ENCODE measurements at places on chromosomes 6 and 20. TPM values are rescaled to one million over a fixed set of nuclear protein-coding genes. Genes with fewer than 3 reads are reported as not detected.

NFATC2 gene
- 83.3 TPM for total RNA-seq

- no peak overlapping the region for H3K4me3 ChIP-seq
- H3K36me3 ChIP-seq, result no peaks in the 10 kb centered on the region
- H3K4me1 ChIP-seq, result no peaks in the 10 kb centered on the region
- DNase-seq, result no peak
Observed at GRCh38 chr6:166598441-166599138, 12.1 kb upstream of the RAMACL start.

- H3K36me3 ChIP-seq, result no peaks in the 10 kb centered on the region
- DNase-seq, result peak; percentile 78
- H3K27ac ChIP-seq, result peak within 1 kb of the TSS; percentile 56
- peaks cover 23% of the 10 kb centered on the region for H3K4me1 ChIP-seq
Observed at GRCh38 chr20:45347936-45348778, at the start of gene SDC4. SDC4 (minus strand) TSS chr20:45348424; CDS start chr20:45348384, 40 bp downstream.

- H3K4me3 ChIP-seq, result no peak overlapping the region
- no peaks in the 10 kb centered on the region for H3K27me3 ChIP-seq
- H3K36me3 ChIP-seq, result no peaks in the 10 kb centered on the region
- no peak for DNase-seq
- no peaks in the 10 kb centered on the region for H3K4me1 ChIP-seq
Observed at GRCh38 chr6:116326181-116326671, 44.5 kb upstream of the DSE start.

GRCh38 chr6:57173056-57173885 is 1.1 kb downstream of the BAG2 start:
- no peak for DNase-seq
- H3K4me1 ChIP-seq, result peaks cover 23% of the 10 kb centered on the region
- H3K4me3 ChIP-seq, result peak overlapping the region; percentile 90
- H3K27me3 ChIP-seq, result no peaks in the 10 kb centered on the region
- peak overlapping the region; percentile 75 for H3K27ac ChIP-seq
- no peaks in the 10 kb centered on the region for H3K36me3 ChIP-seq

DNA sequence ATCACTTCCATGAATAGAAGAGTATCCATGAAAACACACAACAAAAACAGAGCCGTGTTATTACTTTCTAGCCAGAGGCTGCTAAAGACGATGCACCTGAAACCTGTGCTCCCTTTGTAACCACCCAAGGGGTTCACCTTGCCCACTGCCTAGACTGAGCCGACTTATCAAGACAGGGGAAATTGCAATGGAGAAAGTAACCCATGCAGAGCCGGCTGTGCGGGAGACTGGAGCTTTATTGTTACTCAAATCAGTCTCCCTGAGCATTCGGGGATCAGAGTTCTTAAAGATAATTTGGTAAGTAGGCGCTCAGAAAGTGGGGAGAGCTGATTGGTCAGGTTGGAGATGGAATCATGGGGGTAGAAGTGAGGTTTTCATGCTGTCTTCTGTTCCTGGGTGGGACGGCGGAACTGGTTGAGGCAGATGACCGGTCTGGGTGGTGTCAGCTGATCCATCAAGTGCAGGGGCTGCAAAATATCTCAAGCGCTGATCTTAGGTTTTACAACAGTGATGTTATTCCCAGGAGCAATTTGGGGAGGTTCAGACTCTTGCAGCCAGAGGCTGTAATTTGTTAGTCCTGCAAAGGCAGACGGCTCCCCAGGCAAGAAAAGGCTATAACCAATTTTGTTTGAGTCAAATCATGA is 366.6 kb downstream of the PREX1 start:
- no peaks in the 10 kb centered on the region for H3K36me3 ChIP-seq
- no peaks in the 10 kb centered on the region for H3K4me1 ChIP-seq
- peaks cover 12% of the 10 kb centered on the region for H3K27me3 ChIP-seq
- no peak overlapping the region for H3K27ac ChIP-seq
- DNase-seq, result no peak

DNA sequence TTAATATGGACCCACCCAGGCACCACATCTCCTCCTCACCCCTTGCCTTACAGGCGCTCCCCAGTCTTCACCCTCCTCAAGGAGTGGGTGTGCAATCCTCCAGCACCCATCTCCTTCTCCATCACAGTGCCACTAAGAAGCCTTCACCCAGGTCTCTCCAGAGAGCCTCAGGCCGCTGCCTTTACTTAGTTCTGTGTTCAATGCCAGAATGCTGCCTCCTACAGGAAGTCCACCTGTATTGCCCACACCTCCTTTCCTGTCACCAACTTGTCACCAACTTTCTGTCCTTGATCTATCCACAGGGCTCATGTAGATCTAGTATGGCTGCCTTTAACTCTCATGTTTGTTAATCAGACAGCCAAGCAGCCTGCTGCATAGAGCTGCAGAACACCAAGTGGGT is 586 bp upstream of the LST1 start:
- peaks cover 56% of the 10 kb centered on the region for H3K4me1 ChIP-seq
- peak overlapping the region; percentile 88 for H3K27ac ChIP-seq

ATP9A gene
- 1.4 TPM for total RNA-seq

GRCh38 chr6:87675004-87675681 is 26.9 kb downstream of the AKIRIN2 start:
- H3K4me3 ChIP-seq, result no peak overlapping the region
- no peaks in the 10 kb centered on the region for H3K27me3 ChIP-seq
- H3K4me1 ChIP-seq, result peaks cover 38% of the 10 kb centered on the region
- peaks cover 37% of the 10 kb centered on the region for H3K36me3 ChIP-seq

GRCh38 chr6:169808608-169808967 is 57.2 kb downstream of the ERMARD start:
- peaks cover 49% of the 10 kb centered on the region for H3K4me1 ChIP-seq
- no peak overlapping the region for H3K4me3 ChIP-seq
- no peak overlapping the region for H3K27ac ChIP-seq
- no peaks in the 10 kb centered on the region for H3K36me3 ChIP-seq
- peaks cover 48% of the 10 kb centered on the region for H3K27me3 ChIP-seq
- DNase-seq, result no peak

GRCh38 chr6:48713612-48714011 is 602.6 kb upstream of the PTCHD4 start:
- H3K4me1 ChIP-seq, result no peaks in the 10 kb centered on the region
- no peak for DNase-seq
- no peaks in the 10 kb centered on the region for H3K36me3 ChIP-seq
- H3K27me3 ChIP-seq, result no peaks in the 10 kb centered on the region
- no peak overlapping the region for H3K27ac ChIP-seq
- H3K4me3 ChIP-seq, result no peak overlapping the region

ARFGAP1 gene
- total RNA-seq, result 87.2 TPM

GRCh38 chr20:36467076-36467999 is 74.0 kb upstream of the MYL9 start:
- peak overlapping the region; percentile 64 for H3K27ac ChIP-seq
- peaks cover 61% of the 10 kb centered on the region for H3K4me1 ChIP-seq
- DNase-seq, result no peak
- peak overlapping the region; percentile 98 for H3K4me3 ChIP-seq
- no peaks in the 10 kb centered on the region for H3K27me3 ChIP-seq

LY6G5C gene
- 8.8 TPM for total RNA-seq

DNA sequence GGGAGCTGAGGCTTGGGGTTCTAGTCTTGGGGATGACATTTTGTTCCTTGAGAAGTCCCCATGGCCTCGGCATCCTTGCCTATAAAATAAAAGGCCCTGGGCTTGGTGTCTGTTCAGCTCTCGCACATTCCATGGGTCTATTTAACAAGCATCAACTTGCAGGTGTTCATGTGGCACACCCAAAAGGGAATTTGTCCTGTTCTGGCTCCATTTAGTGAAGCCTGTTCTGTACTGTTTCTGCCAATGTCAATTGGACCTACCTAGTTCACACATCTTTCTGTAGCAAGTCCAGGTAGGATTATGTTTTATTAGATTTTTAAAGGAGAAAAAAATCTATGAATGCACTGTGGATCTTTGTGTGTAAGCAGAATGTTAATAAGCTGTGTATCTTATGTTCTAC is 262.0 kb downstream of the HIVEP2 start:
- H3K4me3 ChIP-seq, result no peak overlapping the region
- no peak overlapping the region for H3K27ac ChIP-seq
- no peaks in the 10 kb centered on the region for H3K36me3 ChIP-seq
- DNase-seq, result no peak

LSM2 gene
- 94.6 TPM for total RNA-seq

GRCh38 chr6:5762561-5762968 is 244.2 kb downstream of the NRN1 start:
- no peaks in the 10 kb centered on the region for H3K36me3 ChIP-seq
- no peak overlapping the region for H3K4me3 ChIP-seq
- H3K4me1 ChIP-seq, result peaks cover 9% of the 10 kb centered on the region

DNA sequence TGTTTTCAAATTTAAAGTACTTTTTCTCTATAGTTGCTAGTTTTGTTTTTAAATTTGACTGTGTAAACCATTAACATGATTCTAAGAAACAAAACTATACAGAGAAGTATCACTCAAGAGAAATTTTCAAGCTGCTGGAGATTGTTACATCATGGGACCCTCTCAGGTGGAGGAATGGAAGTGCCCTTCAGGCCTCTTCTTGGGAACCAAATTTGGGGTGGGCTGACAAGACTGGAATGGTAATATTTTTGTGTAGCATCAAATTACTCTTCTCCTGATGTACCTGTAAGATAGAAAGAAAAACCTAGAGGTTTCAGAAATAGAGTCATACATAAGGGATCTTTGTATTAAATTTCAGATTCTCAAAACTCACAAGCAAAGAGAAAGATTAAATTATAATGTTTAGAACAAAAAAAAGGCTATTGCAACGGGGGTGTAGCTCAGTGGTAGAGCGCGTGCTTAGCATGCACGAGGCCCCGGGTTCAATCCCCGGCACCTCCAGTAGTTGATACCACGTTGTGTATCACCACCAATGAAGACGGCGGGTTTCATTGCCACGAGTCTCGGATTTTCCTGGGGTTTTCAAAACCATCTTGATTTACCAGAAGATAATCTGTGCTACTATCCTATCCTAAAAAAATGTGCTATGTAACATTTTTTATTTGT is 193.7 kb downstream of the GPX5 start:
- H3K36me3 ChIP-seq, result no peaks in the 10 kb centered on the region
- H3K4me1 ChIP-seq, result no peaks in the 10 kb centered on the region
- peaks cover 60% of the 10 kb centered on the region for H3K27me3 ChIP-seq
- no peak overlapping the region for H3K4me3 ChIP-seq

HEY2 gene
- total RNA-seq, result 0.10 TPM

SESN1 gene
- 9.6 TPM for total RNA-seq

DNA sequence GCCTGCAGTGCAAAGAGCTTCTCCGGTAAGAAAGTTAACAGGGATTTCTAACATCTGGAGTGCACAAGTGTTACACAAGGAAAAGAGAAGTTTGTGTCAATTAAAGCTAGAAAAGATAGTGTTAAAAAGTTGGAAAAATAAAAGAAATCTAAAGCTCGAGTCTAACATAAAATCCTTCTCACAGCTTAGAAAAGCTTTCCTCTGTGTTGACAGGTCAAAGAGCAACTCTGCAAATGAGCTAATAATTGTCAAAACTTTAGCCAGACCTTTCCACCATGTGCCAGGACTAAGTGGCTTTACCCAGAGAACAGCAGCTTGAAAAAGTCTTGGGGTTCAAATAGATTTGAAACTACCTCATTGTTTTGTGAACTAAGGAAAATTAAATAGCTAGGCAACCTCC is 14.8 kb downstream of the PTPRK start:
- no peak overlapping the region for H3K27ac ChIP-seq
- H3K27me3 ChIP-seq, result peaks cover 2% of the 10 kb centered on the region
- DNase-seq, result no peak

TTK gene
- 16.4 TPM for total RNA-seq

- H3K36me3 ChIP-seq, result peaks cover 4% of the 10 kb centered on the region
- H3K27me3 ChIP-seq, result no peaks in the 10 kb centered on the region
- H3K4me1 ChIP-seq, result peaks cover 22% of the 10 kb centered on the region
- no peak overlapping the region for H3K4me3 ChIP-seq
- DNase-seq, result no peak
Observed at GRCh38 chr6:136696238-136696637, 96.0 kb downstream of the MAP3K5 start.

DNA sequence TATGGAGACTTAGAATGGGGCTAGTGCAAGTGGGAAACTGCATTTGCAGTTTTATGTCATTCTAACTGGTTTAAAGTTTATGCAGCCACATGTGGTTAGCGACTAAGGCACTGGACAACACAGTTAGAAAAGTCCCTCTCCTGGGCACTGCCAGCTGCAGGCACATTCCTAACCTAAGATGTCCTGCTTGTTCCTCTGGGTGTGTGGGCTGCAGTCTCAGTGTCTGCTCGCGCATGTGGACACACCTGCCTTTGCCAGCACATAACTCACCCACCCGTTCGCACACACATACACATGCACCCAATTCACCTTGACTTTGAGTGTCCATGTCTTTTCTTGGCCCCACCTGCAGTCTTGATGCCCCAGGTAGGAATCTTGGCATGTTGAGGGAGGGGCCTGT is 18.5 kb upstream of the SLC22A2 start:
- DNase-seq, result no peak
- H3K36me3 ChIP-seq, result no peaks in the 10 kb centered on the region

GRCh38 chr6:35730745-35731413 is 6.0 kb upstream of the ARMC12 start:
- DNase-seq, result no peak
- H3K4me1 ChIP-seq, result peaks cover 53% of the 10 kb centered on the region
- no peaks in the 10 kb centered on the region for H3K36me3 ChIP-seq
- peak overlapping the region; percentile 46 for H3K27ac ChIP-seq
- H3K27me3 ChIP-seq, result peaks cover 12% of the 10 kb centered on the region

- H3K27me3 ChIP-seq, result peaks cover 16% of the 10 kb centered on the region
Observed at GRCh38 chr6:35933844-35934243, 12.9 kb upstream of the SRPK1 start.

WFDC12 gene
- total RNA-seq, result not detected

- no peak for DNase-seq
- no peaks in the 10 kb centered on the region for H3K36me3 ChIP-seq
Observed at GRCh38 chr20:38698541-38698940, 25.7 kb upstream of the SLC32A1 start.

- H3K36me3 ChIP-seq, result no peaks in the 10 kb centered on the region
- no peak overlapping the region for H3K4me3 ChIP-seq
- H3K27ac ChIP-seq, result no peak overlapping the region
- DNase-seq, result no peak
- no peaks in the 10 kb centered on the region for H3K4me1 ChIP-seq
- H3K27me3 ChIP-seq, result peaks cover 18% of the 10 kb centered on the region
Observed at GRCh38 chr20:59414936-59415623, 114.7 kb downstream of the EDN3 start.

DNA sequence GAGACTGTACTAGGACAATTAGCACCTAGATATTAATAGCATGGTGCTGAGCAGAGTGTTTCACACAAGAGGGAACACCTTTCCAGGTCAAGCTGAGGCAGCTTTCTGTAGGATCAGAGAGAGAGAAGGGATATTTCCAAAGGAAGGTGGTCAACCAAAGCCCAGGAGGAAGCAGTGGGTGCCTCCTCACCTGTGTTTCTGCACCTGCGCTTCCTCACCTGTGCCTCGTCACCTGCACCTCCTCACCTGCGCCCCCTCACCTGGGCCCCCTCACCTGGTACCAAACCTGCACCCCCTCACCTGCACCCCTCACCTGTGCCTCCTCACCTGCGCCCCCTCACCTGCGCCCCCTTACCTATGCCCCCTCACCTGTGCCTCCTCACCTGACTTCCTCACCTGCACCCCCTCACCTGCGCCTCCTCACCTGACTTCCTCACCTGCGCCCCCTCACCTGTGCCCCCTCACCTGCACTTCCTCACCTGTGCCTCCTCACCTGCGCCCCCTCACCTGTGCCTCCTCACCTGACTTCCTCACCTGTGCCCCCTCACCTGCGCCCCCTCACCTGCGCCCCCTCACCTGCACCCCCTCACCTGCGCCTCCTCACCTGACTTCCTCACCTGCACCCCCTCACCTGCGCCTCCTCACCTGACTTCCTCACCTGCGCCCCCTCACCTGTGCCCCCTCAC is 67.9 kb downstream of the TTLL2 start:
- no peak overlapping the region for H3K27ac ChIP-seq
- no peaks in the 10 kb centered on the region for H3K4me1 ChIP-seq
- H3K36me3 ChIP-seq, result no peaks in the 10 kb centered on the region
- H3K4me3 ChIP-seq, result no peak overlapping the region
- DNase-seq, result no peak

Data from natural killer cell treated with Interleukin-12 subunit alpha and Interleukin-12 subunit beta and Interleukin-15 and Interleukin-18, amount 100 ng/mL, for 72 hours (primary cell).